GM04504 (cell line): ENCODE measurements at places on chromosomes 1 and 21.

DNA sequence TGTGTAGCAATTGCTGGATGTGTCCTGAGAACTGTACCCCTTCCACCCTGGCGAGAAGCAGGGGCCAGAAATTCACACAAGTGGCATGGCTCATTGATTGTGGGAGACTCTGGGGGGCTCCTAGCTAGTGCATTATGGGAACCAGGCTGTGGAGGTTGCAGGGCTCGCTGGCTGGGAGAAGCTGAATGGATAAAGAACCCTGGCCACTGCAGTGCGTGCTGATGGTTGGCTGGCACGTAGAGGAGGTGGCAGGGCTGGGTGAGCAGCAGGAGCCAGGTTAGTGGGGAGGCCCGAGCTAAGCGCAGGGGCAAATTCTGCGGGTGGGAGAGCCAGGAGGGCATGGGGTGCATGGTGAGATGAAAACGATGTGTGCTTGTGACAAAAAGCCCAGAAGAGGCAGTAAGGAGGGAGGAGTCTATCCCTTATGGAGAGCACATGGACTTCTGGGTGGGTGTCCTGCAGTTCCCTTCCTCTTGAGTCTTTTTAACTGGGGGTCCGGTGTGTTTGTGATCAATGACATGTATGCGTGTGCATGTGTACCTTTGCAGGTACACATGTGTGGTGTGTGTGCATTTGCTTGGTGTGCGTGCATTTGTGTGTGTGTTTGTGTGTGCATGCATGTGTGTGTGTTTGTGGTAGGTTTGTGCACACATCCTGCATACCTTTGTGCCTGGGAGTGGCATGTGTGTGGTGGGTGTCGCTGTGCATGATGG is 3.6 kb downstream of the GUK1 start:
- DNase-seq, result no peak

DNA sequence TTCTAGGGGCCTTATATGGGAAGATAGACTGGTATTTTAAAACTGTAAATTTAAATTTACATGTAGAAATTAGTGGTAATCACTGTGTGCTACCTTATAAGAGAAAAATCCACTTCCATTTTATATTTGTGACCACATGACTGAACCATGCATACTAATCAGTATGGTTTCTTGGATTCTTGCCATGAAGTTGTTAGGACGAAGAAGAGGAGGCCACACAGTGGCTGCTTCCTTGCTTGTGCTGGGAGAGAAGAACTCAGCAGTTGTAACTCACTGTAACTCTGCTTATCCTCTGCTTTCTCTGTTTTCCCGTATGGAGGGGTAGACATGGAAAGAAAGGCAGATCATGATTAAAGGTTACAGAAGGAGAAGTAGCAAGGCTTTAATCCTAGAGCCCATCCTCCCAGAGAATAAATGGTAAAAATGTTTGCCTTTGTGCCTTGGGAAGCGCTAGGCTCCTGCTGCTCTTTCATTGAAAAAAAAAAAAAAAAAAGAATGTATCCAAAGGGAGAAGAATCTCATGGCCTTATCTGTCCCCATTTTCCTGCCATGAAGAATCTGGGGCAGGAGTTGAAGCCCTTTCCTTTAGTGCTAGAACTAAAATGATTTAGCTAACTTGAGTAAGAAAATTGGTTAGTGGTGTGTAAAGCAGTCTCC is 32.4 kb downstream of the KCTD3 start:
- DNase-seq, result no peak

GRCh38 chr1:79741720-79742421 is 735.3 kb upstream of the ADGRL4 start:
- no peak for DNase-seq

- no peak for DNase-seq
Measured at GRCh38 chr1:86981482-86982213, 67.2 kb downstream of the HS2ST1 start.

DNA sequence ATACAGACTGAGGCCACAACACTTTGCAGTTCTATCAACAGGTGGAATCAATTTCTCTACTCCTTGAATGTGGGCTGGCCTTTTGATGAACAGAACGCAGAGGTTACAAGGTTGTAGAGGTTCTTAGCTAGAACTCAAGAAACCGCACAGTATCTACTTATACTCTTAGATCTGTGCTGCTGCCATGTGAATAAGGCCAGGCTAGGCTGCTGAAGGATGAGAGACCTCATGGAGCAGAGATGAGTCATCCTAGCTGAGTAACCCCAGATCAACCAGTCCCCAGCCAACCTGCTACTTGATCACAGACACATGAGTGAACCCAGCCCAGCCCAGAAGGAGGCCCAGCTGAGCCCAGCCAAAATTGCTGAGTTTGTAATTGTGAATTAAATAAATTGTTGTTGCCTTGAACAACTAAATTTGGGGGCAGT is 35.3 kb upstream of the BCAR3 start:
- DNase-seq, result no peak

DNA sequence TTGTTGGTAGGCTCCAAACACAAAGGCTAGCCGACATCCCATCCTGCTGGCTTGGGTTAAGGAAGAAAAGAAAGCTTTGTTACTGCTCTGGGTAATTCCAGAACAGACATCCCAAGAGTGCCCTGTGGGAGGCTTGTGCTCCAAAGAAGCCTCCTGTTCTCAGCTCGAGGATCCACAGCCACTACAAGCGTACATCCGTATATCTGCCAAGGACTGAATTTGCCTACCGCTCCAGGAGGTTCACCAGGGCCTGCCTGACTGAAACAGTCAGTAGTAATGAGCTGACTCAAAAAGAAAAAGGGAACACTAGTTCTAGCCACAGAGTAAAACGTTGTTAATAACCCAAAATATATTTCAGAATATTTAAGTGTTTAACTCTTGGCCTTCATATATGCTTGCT is 24.8 kb upstream of the MUTYH start:
- no peak for DNase-seq

- no peak for DNase-seq
Measured at GRCh38 chr1:34060901-34061415, 104.1 kb downstream of the CSMD2 start.

DNA sequence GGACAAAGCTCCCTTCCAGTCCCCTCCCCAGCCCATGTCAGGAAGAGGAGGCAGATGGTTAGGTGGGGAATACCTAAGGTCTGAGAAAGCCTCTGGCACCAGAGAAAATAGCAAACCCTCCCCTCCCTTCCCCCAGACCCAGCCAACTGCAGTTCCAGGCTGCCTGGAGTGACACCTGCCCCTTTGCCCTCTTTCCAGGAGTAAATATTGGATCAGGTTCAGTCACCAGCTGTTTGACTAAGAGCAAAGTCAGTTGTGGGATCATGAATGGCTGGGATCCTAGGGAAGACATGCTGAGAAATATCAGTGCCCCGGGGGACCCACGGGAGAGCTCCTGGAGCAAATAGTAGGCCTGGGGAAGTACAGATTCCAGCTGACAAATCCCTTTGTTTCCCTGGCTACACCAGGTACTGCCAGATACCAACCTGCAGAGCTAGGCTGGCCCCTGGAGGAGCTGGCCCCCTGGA is 12.2 kb upstream of the CDK18 start:
- no peak for DNase-seq

- DNase-seq, result no peak
Measured at GRCh38 chr1:223739366-223740037, 27.2 kb downstream of the CAPN2 start.

DNA sequence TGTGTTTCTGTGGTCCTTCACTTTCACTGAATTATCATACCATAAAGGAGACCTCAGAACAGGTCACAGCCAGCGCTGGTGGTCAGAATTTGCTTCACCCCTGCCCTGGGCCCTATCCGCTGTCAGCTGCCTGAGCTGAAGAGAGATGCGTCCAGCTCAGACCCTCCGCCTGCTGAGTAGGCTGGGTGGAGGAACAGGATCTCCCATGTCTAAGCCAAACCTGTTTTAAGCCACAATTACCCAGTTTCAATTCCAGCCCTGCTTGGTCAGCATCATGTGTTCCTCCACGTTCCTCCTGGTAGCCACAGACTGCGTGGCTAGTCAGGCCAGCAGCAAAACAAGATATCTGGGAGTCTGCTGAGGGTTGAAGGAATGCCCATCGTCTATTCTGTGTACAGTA is 13.5 kb upstream of the BGLAP start:
- no peak for DNase-seq

- no peak for DNase-seq
Measured at GRCh38 chr1:33152685-33153432, 29.0 kb downstream of the TRIM62 start.

DNA sequence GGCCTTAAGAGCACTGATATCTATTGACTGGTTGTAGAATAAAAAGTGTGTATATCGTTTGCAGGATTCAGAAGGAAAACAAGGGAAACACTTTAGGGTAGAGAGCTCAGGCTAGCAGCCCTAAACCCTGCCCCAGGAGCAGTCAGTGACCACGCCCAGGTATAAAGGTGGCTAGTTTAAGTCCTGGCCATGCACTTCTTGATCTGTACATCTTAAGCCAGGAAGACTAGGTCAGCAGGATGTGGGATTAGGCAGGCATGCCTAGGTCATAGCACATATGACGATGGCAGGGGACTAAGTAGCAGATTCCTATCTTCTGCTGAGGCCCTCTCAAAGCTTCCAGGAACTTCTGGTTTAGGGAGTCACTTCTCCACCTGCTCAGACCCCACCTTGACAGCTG is 158.0 kb upstream of the CD34 start:
- no peak for DNase-seq

- no peak for DNase-seq
Measured at GRCh38 chr1:9630331-9631111, 21.0 kb upstream of the PIK3CD start.
